ENCODE measurements at places on chromosomes 7 and 10.

DNA sequence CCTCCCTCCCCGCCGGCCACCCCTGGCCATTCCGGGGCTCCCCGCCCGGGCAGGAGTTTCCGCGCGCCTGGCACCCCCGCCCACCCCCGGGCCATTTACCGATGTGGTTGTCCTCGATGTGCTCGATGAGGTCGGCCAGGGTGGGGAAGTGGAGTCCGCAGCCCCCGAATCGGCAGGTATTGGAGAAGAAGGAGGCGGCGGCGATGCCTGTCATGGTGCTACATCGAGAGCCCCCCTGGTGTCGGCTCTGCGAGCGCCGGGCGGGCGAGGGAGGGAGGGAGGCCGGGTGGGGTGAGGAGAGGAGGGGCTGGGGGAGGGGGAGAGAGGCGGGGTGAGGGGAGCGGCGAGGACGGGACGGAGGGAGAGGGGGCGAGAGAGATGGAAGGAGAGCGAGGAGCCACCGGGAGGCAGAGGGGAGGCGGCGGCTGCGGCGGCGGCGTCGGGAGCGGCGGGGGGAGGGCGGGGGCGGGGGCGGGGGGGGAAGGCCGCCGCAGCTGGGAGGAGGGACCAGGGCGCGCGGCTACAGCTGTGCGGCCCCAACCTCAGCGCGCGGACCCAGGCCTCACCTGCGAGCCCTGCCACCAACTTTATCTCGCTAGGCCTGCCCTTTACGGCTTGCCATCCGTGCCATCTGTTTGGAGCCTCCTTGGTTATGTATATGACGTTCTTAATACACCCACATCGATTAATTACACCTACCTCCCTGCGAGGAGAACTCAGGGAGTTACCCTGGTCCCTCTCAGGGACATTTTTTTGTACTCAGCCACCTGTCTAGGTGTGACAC lies at the start of gene JAZF1:
TSS of gene JAZF1 (minus strand) at position 432 of the 784 bp plus-strand sequence.
- peak; percentile 61 for DNase-seq

DNA sequence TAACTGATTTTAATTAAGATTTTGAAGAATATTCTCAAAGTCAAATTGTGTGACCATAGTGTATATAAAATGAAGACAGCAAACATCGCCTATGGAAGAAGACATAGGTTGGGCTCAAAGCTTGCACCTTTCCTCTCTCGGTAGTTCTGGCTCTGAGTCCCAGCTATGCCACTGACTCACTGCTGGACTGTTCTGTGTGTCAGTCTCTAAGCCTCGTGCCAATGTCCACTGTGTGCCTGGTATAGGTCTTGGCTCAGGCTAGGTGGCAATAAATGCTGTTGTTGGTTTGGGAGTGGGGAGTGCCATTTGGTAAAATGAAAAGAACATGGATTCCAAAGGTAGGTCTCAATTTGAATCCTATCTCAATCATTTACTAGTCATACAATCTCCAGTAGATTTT lies 137.5 kb upstream of the RHEB start:
- DNase-seq: no peak

GRCh38 chr10:86202226-86202735 lies 164.3 kb downstream of the GRID1 start:
- no peak for DNase-seq

DNA sequence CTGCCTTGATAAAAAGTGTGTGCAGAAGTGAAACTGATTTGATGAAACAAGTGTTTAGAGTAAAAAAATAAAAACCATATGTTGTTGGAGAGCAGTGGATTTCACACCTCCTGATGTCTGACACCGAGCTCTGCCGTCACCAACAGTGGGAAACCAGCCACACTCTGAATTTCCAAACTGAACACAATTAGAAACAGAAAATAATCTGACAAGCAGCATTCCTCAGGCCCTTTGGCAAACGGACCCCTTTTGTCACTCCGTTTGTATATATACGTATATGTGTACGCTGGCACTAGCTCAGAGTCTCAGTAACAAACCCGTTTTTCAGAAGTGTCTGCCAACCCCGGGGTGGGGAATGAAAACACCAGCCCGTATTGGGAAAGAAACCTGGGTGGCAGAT lies 32.4 kb downstream of the TACC2 start:
- no peak for DNase-seq

GRCh38 chr10:112649006-112649821 lies 202.2 kb downstream of the VTI1A start:
- no peak for DNase-seq

DNA sequence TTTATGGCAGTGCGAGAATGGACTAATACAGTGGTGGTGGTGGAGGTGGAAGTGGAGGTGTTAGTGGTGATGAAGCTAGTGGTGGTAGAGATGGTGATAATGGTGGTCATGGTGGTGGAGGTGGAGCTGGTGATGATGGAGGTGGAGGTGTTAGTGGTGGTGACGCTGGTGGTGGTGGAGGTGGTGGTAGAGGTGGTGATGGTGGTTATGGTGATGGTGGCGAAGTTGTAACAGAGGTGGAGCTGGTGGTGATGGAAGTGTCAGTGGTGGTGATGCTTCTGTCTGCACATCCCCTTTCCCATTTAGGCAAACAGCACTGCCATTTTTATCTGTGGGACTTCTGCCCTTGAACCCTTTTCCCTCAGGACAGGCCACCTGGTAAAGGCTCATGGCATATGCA lies 7.4 kb upstream of the PTPRN2 start:
- DNase-seq: no peak

- no peak for DNase-seq
These were observed 228.7 kb upstream of the PTN start for GRCh38 chr7:137572056-137572784.

DNA sequence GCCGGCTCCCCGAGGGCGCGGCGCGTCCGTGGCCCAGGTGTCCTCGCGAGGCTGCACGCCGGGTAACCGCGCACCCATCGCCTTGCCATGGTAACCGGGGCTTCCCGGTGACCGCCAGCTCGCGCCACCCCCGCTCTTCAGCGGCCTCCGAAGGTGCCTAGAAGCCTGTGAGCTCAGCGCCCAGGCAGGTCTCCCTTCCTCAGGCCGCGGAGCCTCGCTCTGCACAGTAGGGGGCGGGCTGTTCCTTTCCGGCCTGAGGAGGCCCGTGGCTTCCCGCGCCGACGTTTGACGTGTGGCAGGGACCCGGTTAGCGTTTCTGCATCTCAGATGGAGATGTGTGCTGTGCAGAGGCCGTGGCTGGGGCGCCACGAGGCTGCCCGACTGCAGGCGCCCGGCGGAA lies 117.1 kb downstream of the DYNC2I1 start:
- no peak for DNase-seq

- no peak for DNase-seq
These were observed 4.6 kb upstream of the ZNF425 start for GRCh38 chr7:149130572-149131198.
